ENCODE measurements at places on chromosomes 6 and 20. TPM values are rescaled to one million over a fixed set of nuclear protein-coding genes. Genes with fewer than 3 reads are reported as not detected.

The VGLL2 gene
- not detected for total RNA-seq

The EPPIN gene
- total RNA-seq = not detected

The MARCKS gene
- total RNA-seq = 73.4 TPM

The EFCAB8 gene
- 0.72 TPM for total RNA-seq

The RAMACL gene
- total RNA-seq = 8.0 TPM

The DOK5 gene
- total RNA-seq = 0.69 TPM

The SLC22A2 gene
- total RNA-seq = not detected

The UFL1 gene
- total RNA-seq = 23.0 TPM

The PLA2G7 gene
- 38.8 TPM for total RNA-seq

The UNC93A gene
- total RNA-seq = not detected

The FBXL4 gene
- 18.5 TPM for total RNA-seq

The SOX18 gene
- total RNA-seq = 135 TPM

The SAPCD1 gene
- total RNA-seq = 2.6 TPM

The PRND gene
- total RNA-seq = 0.43 TPM

The ZNF337 gene
- total RNA-seq = 14.6 TPM

The FAM83C gene
- not detected for total RNA-seq

The SLC25A27 gene
- 17.8 TPM for total RNA-seq

The SIRPB2 gene
- total RNA-seq = 14.3 TPM

The FKBP1C gene
- total RNA-seq = 0.52 TPM

The FRK gene
- total RNA-seq = 7.2 TPM

The PLN gene
- total RNA-seq = 5.8 TPM

The KDM1B gene
- 19.6 TPM for total RNA-seq

The BAG2 gene
- 7.1 TPM for total RNA-seq

The ALDH5A1 gene
- 15.5 TPM for total RNA-seq

The EPB41L1 gene
- 61.4 TPM for total RNA-seq

The PPP1R10 gene
- 68.3 TPM for total RNA-seq

The TFAP2B gene
- not detected for total RNA-seq

The CUTA gene
- 144 TPM for total RNA-seq

The GATA5 gene
- 2.5 TPM for total RNA-seq

The TGM3 gene
- total RNA-seq = not detected

The TRAPPC3L gene
- 0.64 TPM for total RNA-seq

The MAFB gene
- 37.3 TPM for total RNA-seq

The PPP1R16B gene
- total RNA-seq = 22.1 TPM

The C6orf15 gene
- not detected for total RNA-seq

The GPLD1 gene
- 3.1 TPM for total RNA-seq

The CPXM1 gene
- total RNA-seq = 1.3 TPM

The SNAP91 gene
- not detected for total RNA-seq

The FAM184A gene
- total RNA-seq = 15.4 TPM

The SLC22A7 gene
- total RNA-seq = not detected

The ZMYND8 gene
- total RNA-seq = 45.7 TPM

The BTNL2 gene
- not detected for total RNA-seq

The GLP1R gene
- not detected for total RNA-seq

The NOP56 gene
- 88.4 TPM for total RNA-seq

The OR12D2 gene
- total RNA-seq = not detected
